Activated CD4-positive, alpha-beta memory T cell treated with anti-CD3 and anti-CD28 coated beads for 36 hours (primary cell): ENCODE measurements at places on chromosomes 4 and X. TPM values are rescaled to one million over a fixed set of nuclear protein-coding genes. Genes with fewer than 3 reads are reported as not detected.
A peak's percentile ranks its signal among the peaks of the same experiment; 100 is the strongest.

AFM gene
- total RNA-seq = not detected

DNA sequence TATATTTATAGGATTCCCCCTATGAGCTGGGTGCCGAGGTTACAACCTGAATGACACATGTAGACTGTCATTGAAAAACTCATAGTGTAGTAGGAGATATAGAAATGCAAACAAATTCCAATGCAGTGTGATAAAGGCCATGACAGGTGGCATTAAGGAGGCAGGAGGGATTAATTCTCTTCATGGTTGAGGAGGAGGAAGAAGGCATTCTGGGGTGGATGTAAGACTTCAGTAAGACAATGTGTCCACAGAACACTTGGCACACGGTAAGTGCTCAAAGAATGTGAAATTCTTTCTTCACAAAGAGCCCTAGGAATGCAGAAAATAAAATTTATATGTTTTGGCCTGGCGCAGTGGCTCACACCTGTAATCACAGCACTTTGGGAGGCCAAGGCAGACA, 136.5 kb downstream of the RBM47 start:
- DNase-seq = no peak

- DNase-seq = no peak
Measured at GRCh38 chrX:73401591-73402266, 45.1 kb upstream of the CDX4 start.

GRCh38 chrX:69285881-69286564, 120.8 kb upstream of the PJA1 start:
- peak; percentile 56 for DNase-seq

DNA sequence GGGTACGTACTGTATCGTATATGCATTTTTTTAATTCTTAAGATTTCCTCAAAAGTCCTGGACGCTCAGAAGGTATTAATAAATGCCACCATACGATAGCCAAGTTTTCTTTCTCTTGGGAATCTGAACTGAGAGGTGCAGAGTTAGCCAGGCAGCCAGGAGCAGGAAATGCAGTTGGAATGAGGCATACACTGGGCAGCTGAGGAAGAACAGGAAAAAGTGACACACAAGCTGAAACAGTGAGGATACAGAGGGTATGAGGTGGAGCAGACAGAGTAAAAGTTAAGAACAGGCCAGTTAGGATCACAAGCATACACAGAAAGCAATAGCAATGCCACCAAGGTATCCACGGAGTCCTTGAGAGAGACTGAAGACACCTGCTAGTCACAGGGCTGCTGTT, 13.4 kb downstream of the UFSP2 start:
- no peak for DNase-seq

DNA sequence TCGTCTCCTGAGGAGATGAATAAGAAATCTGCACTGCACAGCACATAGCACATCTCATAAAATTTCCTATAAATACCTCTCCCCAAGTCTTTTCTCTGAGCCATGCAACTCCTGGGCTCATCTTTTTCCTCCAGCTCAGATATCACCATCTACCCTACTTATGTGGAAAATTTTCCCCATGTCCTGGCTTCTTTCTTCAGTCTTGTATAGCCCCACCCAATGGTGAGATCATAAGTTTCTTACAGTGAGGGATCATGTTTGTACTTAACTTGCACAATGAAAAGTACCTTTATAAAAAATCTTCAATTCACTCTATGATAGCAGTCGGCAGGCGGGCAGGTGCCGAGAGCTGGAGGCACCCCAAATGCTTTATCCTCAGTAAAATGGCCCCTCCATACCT, 198.6 kb upstream of the S100G start:
- DNase-seq = no peak

- no peak for DNase-seq
Measured at GRCh38 chr4:102640669-102641068, 120.1 kb downstream of the MANBA start.

SLIT2 gene
- total RNA-seq = not detected

SYTL5 gene
- 0.05 TPM for total RNA-seq

GRCh38 chrX:17788956-17789562, 51.8 kb downstream of the SCML1 start:
- no peak for DNase-seq

CT45A7 gene
- not detected for total RNA-seq

KLB gene
- total RNA-seq = not detected

DOCK11 gene
- 47.5 TPM for total RNA-seq

DNA sequence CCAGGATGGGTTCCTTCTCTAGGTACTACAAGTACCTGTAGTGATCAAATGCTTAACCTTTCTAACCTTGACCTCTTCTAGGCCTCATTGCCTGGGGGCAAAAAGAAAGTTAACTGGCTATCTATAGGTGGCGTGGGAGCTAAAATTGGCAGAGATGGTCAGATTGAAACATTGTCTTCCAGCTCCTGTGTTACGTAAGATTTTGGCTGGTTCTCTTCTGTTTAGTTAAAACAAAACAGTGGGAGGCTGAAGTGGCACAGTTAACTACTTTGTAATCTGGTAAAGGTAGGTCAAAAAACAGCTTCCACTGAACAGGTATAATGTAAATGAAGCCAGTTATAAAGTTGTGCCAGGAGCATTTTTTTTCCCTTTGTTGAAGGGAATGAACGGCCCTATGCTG, 115.2 kb downstream of the MBNL3 start:
- DNase-seq = no peak

- no peak for DNase-seq
Measured at GRCh38 chr4:88297725-88298454, 13.5 kb upstream of the PPM1K start.

DNA sequence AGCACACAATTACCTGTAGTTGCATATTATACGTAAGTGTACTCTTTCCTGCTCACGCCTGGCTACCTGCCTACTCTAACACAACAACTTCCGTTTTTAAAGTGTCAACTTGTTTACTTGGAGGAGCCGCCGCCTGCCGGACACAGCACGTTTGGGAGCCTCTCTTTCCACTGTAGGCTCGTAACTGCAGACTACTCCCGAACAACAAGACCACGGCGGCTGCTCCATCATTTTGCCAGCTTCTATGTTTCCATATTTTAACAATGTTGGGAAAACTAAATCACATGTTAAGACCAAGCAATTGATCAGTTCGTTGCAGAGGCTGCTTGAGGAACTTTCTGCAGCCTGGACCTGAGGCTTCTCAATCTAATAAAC, 841 bp downstream of the MTNR1A start:
- DNase-seq = no peak

LIMCH1 gene
- not detected for total RNA-seq

DNA sequence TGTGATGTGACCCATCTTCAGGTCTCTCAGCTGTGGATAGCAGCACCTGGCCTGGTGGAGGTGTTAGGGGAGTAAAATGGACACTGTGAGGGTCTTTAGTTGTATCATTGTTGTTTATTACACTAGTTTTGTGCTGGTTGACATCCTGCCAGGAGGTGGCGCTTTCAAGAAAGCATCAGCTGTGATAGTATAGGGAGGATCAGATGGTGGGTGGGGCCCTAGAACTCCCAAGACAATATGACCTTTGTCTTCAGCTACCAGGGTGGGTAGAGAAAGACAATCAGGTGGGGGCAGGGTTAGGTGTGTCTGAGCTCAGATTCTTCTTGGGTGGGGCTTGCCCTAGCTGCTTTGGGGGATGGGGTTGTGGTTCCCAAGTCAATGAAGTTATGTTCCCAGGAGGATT, 162.8 kb downstream of the PPP1R2C start:
- DNase-seq = peak; percentile 15

TREX2 gene
- total RNA-seq = 1.1 TPM

CXCL10 gene
- 0.36 TPM for total RNA-seq

GRCh38 chr4:25873632-25874129, 10.9 kb upstream of the SEL1L3 start:
- DNase-seq = no peak

GRCh38 chr4:14856934-14857235, 145.4 kb upstream of the CPEB2 start:
- no peak for DNase-seq

BMX gene
- total RNA-seq = not detected

HSFX1 gene
- total RNA-seq = 0.24 TPM

LRP2BP gene
- total RNA-seq = 0.36 TPM

CDKL5 gene
- 1.2 TPM for total RNA-seq

DNA sequence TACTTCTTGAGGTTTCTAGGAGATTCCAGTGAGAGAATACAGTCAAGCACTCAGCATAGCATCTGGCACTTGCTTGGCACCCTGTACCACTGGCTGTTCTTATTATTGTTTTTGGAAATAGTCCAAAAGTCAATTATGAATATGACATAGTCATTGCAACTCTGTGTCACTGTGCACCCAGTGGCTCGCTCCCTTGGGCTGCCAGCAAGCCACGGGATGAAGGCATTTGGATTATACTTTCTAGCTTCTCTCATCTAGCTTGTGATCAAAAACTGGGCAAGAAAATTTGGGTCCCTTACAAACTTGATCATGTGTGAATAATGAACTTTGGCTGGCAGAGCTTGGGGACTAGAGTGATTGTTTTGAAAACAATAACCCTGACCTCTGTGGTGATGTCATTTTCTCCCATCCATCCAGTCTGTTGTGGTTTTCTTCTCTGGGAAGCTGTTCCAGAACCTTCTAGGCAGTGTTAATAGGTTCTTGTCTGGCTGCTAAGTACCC, 32.7 kb upstream of the LIMCH1 start:
- no peak for DNase-seq

DNA sequence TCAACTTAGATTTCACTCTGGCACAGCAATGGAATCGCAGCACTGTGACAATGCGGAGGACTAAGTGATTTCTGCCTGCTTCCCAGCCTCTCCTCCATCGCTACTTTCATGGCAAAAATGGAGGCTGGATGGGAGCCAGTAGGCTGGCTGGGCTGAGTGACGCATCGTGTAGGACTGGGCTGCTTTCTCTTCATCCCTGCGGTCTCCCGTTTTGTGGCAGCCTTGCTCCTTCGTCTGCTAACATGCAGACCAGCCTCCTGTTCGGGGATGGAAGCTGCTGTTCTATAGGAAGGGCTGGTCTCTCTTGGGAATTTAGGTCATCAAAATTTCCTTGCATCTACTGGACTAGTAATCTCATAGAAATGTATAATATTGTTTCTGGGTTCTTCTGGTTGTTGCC, 15.8 kb upstream of the RGS12 start:
- DNase-seq = no peak

UGT2B17 gene
- total RNA-seq = not detected

DNA sequence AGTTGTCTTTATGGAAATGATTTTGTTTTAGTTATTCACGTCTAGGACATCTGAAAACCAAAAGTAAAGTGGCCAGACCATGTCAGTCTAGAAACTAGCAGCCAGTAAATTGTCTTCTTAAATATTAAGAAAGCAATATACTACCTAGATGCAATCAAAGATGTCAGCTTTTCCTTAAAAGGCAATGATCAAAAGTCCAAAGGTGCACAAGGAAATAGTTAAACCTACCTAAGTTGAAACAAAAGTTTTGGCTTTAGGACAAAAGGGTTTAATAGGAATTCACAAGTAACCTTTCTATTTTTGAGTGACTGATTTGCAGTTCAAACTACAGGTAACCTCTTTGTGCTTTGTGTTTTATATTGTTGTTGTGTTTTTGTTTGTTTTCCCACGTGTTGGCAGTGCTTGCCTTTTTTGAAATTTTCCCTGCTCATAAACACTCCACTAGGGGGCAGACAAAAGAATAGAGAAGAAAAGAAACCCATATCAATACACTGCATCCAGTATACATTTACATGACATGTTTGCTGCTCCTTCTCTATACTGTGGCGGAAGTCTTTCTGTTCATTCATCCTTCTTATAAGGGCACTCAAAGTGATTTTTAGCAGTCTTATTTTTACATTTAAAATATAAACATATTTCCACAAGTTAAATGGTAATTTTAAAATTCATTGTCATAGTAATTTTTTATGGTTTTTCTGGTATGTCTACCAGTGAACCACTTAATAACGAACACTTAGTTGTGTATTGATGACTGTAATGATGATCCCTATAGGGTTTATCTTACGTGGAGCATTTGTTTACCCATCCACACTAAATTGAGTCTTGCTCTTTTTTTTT, 62.7 kb downstream of the GAB1 start:
- DNase-seq = no peak

- no peak for DNase-seq
Measured at GRCh38 chr4:156672492-156673305, 298.9 kb downstream of the PDGFC start.

GRCh38 chr4:61401771-61402170, 201.6 kb downstream of the ADGRL3 start:
- DNase-seq = no peak

TRIM61 gene
- total RNA-seq = 1.0 TPM

GRCh38 chr4:45358573-45359506, 632.5 kb upstream of the GNPDA2 start:
- no peak for DNase-seq

- no peak for DNase-seq
Measured at GRCh38 chr4:176300565-176300964, 19.2 kb upstream of the SPCS3 start.

GRCh38 chr4:180407275-180407885, 1835.8 kb upstream of the TENM3 start:
- DNase-seq = no peak

- no peak for DNase-seq
Measured at GRCh38 chr4:67152976-67153375, 392.3 kb downstream of the CENPC start.

ZNF732 gene
- total RNA-seq = not detected

IL15 gene
- total RNA-seq = 1.4 TPM

ZAR1 gene
- total RNA-seq = not detected

DNA sequence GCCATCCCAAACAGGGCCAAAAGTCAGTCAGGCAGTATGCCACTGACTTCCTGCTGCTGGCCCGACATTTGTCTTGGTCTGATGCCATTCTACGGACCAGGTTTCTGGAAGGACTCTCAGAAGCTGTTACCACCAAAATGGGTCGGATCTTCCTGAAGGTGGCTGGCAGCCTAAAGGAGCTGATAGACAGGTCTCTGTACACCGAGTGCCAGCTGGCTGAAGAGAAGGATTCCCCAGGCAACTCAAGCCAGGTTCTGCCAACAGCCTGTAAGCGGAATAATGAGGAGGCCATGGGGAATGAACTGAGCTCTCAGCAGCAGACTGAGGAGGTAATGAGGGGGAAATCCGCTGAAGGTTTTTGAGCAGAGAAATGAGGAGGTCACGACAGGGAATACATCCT, 95.7 kb downstream of the RTL9 start:
- DNase-seq = no peak

GRCh38 chrX:136186023-136186413, 38.7 kb downstream of the FHL1 start:
- no peak for DNase-seq

DNA sequence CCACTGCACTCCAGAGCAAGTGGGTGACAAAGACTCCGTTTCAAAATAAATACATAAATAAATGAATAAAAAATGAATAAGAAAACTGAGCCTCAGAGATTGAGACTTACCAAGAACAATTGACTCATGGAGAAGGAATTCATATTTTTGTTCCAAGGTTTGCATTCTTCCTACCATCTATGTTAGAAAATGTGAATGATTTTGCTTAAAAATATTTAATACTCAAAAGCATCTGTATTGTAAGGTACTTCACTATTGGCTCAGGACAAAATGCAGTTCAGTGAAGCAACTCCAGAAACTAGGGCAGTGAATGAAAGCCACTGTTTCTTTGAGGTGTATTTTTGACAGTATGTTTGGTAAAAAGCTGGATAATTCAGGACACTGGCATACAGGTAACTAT, 54.1 kb downstream of the XAGE2 start:
- no peak for DNase-seq

DNAJB14 gene
- 39.8 TPM for total RNA-seq
